ENCODE measurements at places on chromosomes 3 and 15.

DNA sequence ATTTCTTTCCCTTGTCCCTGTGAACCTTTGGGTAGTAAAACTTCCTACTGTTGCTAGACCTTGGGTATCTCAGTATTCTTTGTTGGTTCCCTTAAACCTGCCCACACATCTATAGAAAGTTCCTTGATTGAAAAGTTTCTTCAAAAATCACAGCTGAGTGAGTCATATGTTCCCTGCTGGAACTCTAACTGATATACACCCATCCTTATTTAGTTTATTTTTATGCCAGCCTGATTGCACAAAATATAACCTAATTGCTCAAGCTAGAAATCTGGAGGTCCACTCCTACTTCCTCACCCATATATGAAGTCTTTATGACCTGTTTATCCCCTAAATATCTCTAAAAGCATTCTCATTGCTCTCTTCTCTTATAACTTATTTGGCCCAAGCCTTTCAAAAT lies 13.7 kb upstream of the GJD2 start:
- no peak for DNase-seq

DNA sequence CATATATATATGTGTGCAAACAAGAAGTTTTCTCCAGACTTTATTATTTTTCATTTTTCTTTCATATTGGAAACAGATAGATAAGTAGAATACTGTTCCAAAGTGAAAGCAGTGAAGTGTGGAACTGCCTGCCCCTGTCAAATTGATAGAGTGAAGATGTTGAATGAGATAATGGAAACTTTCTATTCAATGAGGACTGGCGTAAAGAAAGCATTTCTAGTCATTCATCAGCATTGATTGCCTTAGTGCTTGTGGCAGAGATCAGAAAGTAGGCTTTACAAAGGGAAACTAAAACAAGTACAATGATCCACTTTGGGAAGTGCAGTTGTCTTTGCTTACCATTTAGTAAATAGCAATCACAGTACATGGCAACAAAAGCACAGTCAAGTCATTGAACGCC lies 300.0 kb downstream of the CADM2 start:
- no peak for DNase-seq

DNA sequence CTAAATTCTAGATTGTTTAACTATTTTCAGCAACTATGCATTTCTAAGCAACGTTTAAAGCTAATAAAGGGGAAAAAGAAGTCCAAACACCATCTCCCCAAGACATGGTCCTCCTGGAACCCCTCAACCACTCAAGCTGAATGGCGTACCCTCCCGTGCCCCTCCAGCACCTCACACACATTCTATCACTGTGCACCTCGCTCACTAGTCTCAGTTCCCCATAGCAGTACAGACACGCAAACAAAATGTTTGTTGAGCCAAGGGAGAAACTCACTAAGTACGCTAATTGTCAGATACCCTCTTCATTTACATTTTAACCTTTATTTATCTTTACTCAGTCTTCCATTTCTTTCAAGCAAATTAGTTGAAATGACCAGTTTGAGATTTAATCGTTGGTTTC lies 48.8 kb downstream of the ACAP2 start:
- no peak for DNase-seq

DNA sequence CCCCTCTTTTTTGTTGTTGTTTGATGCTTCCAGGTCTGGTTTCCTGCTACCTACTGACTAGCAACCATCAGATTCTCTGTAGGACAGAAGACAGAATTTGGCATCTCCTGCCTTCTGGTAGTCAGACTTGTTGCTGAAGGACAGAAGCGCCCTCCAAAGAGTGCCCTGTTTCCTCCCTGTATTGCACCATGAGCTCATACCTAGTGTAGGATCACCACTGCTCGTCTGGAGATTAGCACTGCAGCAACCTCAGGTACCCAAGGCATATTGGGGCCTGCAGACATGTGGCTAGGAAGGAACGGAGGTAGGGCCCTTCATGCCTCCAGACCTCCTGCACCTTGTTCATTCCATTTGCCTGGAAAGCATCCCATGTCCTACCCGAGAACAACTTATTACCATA lies 78.1 kb downstream of the NPTN start:
- no peak for DNase-seq

GRCh38 chr3:50124800-50125178 lies 30.3 kb upstream of the SEMA3F start:
- DNase-seq = no peak

- no peak for DNase-seq
These were observed 534.1 kb upstream of the KCNMB2 start for GRCh38 chr3:178002113-178002512.

DNA sequence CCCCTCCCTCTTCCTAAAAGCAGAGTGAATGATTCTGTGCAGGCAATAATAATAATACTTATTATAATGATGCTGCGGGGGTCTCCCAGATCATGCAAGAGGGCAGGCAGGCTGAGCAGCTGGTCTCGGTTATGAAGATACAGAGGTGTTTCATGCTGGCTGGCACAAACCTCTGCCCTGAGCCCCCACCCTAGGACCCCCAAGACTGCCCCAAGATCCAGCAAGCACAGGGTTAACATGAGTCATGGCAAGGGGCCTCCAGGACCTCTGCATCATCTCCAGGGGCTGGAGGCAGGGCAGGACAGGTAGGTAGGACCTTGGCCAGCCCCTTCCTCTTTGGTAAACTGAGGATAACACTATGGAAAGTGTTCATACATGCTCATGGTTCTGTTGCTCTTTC lies 2.7 kb downstream of the MGLL start:
- DNase-seq = no peak

GRCh38 chr15:58631319-58631718 lies 118.2 kb downstream of the ADAM10 start:
- no peak for DNase-seq

DNA sequence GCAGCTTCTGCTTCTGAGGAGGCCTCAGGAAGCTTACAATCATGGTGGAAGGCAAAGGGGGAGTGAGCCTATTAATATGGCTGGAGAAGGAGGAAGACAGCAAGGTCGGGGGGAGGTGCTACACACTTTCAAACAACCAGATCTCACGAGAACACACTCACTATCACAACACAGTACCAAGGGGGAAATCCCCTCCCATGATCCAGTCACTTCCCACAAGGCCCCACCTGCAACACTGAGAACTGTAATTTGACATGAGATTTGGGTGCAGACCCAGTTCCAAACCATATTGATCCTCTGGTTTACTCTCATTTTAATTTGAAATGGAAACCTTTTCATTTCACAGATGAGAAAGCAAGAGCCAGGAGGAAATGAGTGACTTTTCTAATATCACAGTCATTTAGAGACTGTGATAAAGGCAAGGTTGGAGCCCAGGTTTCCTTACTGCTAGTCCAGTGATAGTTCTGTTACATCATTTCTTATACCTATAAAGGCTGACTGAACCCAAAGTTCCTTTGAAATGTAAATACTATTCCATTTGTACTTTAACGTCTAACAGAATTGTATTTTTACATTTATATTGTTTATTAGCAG lies 105.8 kb upstream of the GAP43 start:
- no peak for DNase-seq

DNA sequence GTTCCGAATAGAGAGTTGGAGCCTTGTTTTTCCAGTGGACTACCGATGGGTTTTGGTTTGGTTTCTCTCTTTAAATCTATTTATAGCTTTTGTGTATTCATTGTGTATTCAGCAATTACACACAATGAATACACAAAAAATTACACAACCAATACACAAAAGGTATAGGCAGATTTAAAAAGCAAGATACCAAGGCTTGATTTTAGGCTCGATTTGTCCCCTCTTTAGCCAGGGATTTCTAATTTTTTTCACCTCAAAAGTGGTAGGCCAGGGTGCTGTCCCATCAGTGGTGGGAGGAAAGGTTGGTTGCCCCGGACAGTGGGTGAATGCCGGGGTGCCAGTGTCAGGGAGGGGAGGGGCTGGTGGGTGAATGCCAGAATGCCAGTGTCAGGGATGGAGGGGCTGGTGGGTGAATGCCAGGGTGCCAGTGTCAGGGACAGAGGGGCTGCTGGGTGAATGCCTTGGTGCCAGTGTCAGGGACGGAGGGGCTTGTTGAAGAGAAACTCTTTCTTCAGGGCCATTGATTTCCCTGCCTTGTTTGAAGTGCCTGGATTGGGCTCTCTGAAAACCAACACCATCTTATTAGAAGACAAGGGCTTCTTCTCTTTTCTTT lies 186.2 kb downstream of the GOLGA6L6 start:
- no peak for DNase-seq

DNA sequence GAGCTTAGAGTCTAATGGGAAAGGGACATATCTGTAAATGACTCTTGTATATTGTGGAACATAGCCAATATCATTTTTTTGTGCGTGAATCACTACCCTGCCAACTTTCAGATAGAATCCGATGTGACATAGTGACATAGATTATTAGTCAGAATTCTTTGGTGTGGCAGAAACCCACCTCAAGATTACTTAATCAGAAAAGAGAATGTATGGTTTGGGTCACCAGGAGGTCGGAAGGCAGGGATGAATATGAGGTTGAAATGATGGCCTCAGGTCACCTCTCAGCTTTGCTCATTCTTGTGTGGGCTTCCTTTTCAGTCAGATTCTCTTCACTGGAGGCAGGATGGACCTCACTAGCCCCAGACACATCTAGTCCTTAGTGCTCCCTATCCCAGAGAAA lies 41.4 kb downstream of the SNAPC5 start:
- DNase-seq = no peak

GRCh38 chr3:140265302-140265701 lies 330.3 kb downstream of the CLSTN2 start:
- no peak for DNase-seq

DNA sequence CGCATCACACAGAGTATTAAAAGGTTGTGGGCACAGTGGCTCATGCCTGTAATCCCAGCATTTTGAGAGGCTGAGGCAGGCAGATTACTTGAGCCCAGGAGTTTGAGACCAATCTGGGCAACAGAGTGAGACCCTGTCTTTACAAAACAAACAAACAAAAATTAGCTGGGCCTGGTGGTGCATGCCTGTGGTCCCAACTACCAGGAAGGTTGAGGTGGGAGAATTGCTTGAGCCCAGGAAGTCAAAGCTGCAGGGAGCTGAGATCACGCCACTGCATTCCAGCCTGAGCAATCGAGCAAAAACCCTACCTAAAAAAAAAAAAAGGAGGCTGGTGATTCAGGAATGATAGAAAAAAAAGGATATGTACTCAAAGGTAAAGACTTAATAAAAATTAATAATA lies 28.2 kb upstream of the ST6GAL1 start:
- no peak for DNase-seq

GRCh38 chr3:167754049-167754448 lies 18.5 kb downstream of the SERPINI1 start:
- DNase-seq = no peak

DNA sequence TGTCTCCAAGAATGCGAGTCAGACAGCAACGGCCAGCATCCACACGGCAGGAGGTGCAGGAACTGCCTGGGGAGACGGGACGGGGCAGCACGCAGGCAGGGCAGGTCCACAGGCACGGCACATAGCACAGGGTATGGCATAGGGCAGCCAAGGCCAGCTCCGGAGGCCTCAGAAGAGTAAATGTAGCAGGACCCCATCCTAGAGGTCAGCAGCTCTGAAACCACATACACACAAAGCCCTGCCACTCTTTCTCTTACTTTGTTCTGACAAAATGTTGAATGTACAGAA lies 26.9 kb downstream of the ZXDC start:
- no peak for DNase-seq

- no peak for DNase-seq
These were observed 296.6 kb downstream of the PLOD2 start for GRCh38 chr3:145864336-145864735.

- DNase-seq = no peak
These were observed 48.4 kb upstream of the LIMD1 start for GRCh38 chr3:45546126-45546620.

DNA sequence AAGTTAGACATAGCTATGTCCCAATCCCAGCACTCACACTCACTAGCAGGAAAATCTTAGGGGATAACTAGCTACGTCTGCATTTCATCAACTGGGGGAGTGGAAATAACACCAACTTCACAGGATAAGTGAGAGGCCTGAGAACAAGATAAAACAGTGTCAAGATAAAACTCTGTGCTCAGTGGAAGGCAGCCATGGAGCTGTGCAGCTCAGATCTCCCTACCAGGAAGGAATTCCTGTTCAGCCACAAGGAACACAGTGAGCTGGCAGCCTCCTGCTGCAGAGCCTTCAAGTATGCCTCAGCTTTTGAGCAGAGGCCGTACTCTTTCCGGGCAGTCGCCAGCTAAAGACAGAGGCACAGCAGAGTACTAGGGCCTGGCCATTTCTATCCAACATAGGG lies 115.8 kb upstream of the TOPAZ1 start:
- DNase-seq = no peak

GRCh38 chr15:42070976-42071350 lies 23.4 kb downstream of the PLA2G4D start:
- DNase-seq = no peak

Data from putamen (tissue), 1 donor.